ENCODE measurements at places on chromosomes 16 and 17.

GRCh38 chr17:6326483-6326882 lies 108.4 kb downstream of the AIPL1 start:
- no peak for DNase-seq

DNA sequence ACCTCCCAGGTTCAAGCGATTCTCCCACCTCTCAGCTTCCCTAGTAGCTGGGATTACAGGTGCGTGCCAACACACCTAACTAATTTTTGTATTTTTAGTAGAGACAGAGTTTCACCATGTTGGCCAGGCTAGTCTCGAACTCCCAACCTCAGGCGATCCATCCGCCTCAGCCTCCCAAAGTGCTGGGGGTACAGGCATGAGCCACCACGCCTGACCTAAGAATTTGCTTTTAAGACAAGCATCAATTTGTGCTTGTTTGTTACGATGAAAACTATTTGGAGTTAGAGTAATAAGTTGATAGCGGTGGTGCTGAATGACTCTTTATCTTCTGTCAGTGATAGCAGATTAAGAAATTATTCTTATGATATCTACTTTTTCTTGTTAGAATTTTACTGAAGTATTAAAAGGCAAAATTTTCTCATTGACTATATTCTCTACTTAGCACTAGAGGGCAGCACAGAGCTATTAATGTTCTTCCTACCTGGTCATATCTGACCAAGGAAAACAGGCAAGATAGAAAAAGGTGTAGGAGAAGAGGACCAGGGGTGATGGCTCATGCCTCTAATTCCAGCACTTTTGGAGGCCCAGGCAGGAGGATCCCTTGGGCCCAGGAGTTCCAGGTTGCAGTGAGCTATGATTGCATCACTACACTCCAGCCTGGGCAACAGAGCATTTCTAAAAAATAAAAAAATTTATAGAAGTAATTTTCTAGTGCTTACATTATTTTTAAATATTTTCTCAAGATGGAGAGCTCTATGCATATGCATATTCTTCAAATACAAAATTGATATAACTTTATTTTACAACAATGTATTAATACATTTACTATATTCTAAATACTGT lies 24.5 kb downstream of the STXBP4 start:
- no peak for DNase-seq

DNA sequence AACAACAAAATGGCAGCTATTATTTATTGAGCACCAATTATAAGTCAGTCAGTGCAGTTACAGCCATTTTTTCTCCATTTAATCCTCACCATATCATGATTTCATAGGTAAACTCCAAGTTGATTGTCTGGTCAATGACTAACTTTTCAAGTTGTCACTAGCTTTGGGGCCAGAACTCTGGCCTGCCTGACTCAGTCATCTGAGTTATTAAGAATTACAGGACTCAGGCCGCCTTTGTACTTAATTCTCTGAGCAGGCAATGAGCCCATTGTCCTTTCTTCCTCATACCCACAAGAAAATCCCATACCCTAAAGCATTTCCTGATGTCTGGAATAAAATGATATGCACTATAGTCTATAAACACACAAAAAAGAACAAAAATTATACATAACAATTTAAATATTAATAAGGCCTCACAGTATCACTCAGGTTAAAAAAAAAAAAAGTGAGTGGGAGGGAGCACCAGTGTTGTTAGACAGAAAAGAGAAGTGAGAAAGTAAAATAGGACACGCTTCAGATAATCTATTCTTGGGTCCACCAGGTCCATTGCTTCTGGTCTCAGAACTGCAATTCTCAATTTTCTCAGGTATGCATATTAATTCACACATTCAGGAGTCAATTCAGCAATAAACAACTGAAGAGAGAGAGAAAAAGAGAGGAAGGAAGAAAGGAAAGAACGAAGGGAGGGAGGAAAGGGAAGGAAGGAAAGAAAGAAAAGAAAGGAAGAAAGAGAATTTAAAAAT lies 70.2 kb downstream of the SPAG9 start:
- no peak for DNase-seq

DNA sequence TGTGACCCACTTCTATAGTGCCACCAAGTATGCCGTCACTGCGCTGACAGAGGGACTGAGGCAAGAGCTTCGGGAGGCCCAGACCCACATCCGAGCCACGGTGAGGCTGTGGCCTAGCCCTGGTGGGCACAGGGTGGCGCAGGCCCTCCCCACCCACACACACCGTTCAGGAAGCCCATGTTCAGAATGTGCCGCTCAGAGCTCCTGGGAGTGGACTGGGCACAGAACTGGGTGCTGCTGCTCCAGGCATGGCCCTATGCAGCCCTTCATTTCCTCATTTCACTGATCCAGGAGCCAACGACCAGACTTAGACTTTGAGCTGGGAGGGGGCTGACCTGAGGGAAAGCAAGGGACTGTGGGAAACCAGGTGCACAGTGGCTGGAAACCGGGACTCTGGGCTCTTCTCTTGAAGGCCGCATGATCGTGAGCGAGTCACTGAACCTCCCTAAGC lies 2.4 kb upstream of the MRM1 start:
- DNase-seq = no peak

DNA sequence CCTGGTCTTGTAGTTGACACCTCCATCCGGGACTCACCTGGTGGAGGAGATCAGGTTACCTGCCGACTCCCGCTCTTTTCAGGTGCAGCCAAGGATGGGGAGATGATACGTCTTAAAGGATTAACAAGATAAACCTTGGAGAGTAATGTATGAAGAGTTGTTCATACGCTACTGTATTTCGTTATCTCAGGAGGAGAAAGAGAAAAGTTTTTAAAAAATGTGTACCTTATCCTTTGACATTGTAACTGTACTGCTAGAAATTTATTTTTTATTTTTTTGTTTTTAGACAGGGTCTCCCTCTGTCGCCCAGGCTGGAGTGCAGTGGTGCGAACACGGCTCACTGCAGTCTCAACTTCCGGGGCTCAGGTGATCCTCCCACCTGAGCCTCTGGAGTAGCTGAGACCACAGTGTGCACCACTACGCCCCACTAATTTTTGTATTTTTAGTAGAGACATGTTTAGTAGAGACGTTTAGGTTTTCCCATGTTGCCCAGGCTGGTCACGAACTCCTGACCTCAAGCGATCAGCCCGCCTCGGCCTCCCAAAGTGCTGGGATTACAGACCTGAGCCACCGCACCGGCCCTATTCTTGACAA lies 764 bp upstream of the SMURF2 start:
- DNase-seq = no peak

DNA sequence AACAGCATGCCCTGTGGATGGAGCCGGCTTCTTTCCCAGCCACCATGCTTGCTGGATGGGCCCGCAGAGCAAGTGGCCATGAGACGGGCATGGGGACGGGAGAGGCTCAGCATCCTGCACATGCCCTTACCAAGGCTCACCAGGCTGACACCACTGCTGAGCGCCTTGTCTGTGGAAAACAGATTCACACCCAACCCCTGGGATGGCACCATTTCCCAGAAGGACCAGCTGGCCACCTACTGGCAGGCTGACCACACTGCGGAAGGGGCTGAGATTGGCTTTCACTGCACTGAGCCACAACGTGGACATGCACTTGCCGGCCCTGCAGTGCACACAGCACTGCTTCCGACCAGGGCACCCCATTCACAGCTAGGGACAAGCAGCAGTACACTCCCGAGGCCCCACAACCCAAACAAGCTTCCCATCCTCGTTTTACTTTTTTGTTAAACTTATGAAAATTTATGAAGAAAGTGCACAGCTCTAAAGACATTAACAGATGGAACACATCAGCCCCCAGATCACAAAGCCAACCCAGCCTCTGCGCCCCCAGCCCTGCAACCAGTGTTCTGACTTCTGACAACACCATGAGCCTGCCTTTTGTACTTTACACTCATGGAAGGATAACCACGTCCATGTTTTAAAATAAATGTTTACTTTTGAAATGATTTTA lies 13.9 kb upstream of the KRTAP17-1 start:
- no peak for DNase-seq

- DNase-seq = no peak
These were observed 275.5 kb upstream of the N4BP1 start for GRCh38 chr16:48885471-48885870.

- DNase-seq = no peak
These were observed 17.4 kb downstream of the CNTNAP4 start for GRCh38 chr16:76294396-76295214.

DNA sequence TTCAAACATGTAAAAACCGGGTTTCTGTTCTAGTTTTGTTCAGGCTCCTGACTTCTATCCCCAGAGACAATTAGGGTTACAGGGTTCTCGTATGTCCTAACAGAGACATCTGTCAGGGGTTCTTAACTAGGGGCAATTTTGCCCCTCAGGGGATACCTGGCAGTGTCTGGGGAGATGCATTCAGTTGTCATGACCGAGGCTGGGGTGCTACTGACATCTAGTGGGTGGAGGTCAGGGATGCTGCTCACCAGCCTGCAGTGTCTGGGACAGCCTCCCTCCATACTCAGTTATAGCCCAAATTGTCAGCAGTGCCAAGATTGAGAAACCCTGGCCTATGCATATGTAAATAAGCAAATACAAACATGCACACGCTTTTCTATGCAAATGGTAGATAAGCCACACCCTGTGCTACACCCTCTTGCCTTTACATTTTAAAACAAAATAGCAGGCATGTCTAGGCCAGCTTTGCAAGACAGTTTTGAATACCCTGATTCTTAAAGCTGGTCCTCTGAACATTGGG lies 37.4 kb downstream of the CLEC16A start:
- no peak for DNase-seq

DNA sequence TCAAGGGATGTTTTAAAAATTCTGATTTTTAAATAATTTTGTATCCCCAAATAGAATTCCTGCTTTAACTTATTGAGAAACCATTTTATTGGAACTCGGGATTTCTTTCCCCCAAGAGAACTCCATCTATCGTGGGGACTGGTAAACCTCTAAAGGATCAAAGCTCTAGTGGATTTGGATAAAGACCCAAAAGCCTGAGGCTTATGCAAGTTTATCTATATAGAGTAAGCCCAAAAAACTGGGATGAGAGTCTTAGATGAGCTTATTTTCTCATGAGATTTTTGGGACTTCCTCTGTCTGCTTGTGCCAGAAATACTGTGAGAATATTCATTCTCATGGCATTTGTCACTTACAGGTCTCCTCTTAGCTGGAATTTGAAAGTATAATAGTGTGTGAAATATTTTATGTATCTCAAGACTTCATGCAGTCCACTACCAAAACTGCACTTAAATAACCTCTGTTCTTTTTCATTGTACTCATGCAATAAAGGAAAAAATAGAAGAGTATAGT lies 333.1 kb downstream of the BCAS3 start:
- no peak for DNase-seq

GRCh38 chr17:50221864-50222545 lies 20.6 kb upstream of the COL1A1 start:
- DNase-seq = no peak

DNA sequence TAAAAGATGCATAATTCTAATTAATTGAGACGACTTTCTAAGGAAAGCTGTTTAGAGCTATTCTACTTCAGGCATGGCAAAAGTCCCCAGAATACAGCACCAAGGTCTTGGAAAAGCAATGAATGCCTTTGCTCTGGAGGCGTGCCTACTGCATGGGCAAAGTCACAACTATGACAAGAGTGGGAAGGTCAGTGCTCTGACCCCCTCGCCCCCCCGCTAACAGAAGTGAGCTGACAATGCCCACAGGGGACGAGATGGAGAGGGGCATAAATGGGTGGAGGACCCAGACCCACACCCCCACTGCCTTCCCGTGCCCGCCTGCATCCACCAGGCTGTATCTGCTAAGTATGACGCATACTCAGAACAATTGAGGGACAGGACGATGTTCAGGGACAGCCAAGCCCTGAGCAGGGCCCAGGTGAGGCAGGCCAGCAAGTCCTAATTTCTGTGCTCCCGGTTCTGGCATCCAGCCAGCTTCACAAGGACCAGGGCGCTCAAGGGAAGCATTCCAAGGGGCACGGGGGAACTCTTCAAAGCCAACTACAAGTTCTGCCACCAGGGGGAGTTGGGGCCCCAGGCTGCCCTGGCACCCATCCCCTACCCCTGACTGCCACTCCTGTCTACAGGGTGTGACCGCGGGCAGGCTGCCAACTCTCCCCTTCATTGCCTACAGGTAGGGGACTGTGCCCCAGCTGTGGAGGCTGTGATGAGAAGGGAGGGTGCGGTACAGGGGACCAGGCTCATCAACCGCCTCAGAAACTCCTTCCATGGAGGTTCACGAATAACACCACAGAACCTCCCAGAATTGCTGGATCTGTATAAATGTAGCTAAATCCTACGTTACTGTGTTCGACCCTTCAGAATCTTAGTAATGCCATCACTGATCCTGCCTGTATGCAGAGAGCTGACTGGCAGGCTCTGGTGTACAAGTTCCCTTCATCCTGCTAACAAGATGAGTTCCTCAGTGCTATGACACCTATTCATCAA lies 20.8 kb downstream of the NPRL3 start:
- no peak for DNase-seq

GRCh38 chr17:78137392-78138203 lies 7.0 kb downstream of the TMC8 start:
- DNase-seq = no peak

GRCh38 chr16:28217326-28217725 lies 5.6 kb upstream of the XPO6 start:
- no peak for DNase-seq

DNA sequence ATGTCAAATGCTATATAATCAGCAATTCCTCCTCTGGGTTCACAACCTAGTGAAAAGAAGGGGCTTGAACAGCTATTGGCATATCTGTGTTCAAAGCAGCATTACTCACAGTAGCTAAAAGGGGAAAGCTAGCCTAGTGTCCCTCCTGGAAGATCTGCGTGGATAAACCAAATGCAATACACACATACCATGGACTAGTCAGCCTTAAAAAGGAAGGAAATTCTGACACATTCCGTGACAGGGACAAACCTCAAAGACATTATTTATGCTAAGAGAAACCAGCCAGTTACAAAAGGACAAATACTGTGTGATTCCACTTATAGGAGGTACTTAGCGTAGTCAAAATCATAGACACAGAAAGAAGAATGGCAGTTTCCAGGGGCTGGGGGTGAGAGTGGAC lies 90.1 kb downstream of the XYLT1 start:
- DNase-seq = no peak

- no peak for DNase-seq
These were observed 3.3 kb upstream of the AXIN2 start for GRCh38 chr17:65564793-65565192.

GRCh38 chr17:54408731-54409130 lies 491.9 kb upstream of the TOM1L1 start:
- no peak for DNase-seq

DNA sequence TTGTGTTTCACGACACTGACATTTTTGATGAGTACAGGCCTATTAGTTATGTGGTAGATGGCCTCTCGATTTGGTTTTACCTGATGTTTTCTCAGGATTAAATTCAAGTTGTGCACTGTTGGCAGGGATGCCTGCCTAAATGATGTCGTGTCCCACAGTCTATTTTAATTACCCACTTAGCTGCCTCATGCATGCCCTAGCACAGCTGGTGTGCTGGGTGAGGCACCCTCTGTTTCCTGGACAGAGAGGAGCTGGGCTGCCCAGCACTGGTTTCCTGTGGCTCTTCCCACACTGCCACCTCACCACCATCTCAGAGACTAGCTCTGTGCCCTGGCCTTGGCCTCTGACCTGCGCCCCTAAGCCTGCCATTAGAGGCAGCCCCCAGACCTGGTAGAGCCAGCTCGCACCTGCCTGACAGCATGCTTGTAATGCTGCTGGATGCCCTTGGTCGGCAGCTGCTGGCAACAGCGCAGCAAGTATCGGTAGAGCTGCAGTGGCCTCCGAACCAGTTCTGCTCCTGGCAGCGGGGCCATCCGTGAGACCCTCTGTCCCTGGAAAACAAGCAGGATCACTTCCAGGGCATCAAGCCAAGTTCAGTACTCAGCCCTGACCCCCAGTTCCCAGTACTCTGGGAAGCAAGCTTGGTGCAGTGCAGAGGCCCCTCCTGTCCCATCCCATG lies 10.9 kb downstream of the LYRM9 start:
- no peak for DNase-seq

GRCh38 chr16:24015923-24016322 lies 180.1 kb downstream of the PRKCB start:
- DNase-seq = no peak
